ENCODE measurements at places on chromosomes 11 and 22.

GRCh38 chr11:32549611-32550187, 33.9 kb upstream of the EIF3M start:
- no peak for DNase-seq

GRCh38 chr11:74257959-74258553, 53.4 kb downstream of the P4HA3 start:
- DNase-seq: no peak

DNA sequence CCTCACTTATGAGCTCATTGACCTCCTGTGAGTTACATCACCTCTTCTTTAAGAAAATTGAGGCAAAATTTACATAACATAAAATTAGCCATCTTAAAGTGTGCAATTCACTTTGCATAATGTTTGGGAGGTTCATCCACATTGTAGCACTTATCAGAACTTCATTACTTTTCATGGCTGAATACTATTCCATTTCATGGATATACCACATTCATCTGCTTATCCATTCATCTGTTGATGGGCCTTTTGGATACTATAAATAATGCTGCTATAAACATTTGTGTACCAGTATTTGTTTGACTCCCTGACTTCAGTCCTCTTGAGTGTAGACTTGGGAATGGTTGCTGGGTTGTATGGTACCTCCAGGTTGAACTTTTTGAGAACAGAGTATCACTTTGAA, 103.4 kb downstream of the TP53I11 start:
- no peak for DNase-seq

DNA sequence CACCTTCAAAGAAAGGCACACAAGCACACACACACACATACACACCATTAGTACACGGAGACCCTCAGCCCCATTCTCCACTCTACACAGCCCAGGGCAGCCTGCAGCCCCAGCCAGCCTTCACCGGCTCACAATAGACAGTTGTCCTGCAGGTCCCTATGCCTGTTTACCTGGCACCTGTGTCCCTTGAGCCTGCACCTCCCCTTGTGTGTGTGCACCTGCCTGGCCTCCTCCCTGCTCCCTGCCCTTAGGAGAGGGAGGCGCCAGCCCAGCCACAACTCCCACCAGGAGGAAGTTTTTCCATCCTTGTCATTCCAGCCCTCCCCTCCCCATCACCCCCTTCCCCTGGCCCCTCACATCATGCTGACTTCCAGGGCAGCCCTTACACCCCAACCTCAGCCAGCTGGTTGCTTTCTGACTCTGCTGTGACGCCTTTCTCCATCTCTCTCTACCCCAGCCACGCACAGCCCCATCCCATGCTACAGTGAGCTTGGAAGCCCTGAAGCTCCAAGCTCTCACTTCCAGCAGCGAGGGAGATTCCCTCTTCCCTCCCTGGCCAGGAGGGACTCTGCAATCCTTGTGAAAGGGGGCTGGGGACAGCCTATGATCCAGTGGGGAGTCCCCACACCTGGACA, 4.4 kb downstream of the AHNAK start:
- DNase-seq: no peak

GRCh38 chr11:83063073-83063754, 8.5 kb downstream of the RAB30 start:
- no peak for DNase-seq

GRCh38 chr22:43448048-43448447, 36.2 kb downstream of the MPPED1 start:
- no peak for DNase-seq

DNA sequence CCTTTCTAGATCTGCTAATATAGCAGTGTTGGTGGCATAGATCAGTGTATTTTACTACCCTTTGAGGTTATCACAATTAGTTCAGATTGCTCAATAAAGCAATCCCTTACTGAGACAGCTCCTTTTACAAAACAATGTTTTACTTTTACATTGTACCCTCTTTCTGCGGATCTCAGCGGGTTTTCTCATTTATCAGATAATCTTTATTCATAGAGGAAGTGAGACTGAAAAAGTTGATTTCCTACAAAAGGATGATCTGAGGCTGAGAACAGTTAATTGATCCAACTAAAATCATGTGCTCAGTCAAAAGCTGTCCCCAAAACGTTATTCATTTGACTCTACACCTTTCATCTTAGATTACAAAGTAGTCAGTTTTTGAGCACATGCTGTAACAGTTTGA, 2319.9 kb downstream of the LRRC4C start:
- no peak for DNase-seq

DNA sequence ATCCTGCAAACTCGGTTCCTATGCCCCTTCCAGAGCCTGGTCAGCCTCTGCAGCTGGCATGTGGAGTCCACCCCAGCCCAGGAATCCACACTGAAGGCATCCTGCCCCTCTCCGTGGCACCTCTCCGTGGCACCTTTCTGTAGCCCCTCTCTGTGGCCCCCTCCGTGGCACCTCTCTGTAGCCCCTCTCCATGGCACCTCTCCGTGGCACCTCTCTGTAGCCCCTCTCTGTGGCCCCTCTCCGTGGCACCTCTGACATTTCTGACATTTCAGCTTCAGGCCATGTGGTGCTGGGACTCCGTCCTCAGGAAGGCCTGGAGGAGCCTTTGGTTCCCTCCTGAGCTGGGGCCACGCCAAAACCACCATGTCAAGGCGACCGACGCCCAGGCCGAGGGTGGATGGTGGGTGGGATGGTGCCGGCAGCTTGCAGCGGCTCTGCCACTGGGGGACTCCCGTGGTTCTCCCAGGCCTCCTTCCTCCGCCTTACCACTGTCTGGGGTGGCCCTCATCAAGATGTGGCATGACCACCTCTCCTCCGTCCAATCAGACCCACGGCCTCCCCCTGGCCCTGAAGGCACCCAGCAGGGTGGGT, 1518.5 kb downstream of the BRD1 start:
- DNase-seq: no peak

DNA sequence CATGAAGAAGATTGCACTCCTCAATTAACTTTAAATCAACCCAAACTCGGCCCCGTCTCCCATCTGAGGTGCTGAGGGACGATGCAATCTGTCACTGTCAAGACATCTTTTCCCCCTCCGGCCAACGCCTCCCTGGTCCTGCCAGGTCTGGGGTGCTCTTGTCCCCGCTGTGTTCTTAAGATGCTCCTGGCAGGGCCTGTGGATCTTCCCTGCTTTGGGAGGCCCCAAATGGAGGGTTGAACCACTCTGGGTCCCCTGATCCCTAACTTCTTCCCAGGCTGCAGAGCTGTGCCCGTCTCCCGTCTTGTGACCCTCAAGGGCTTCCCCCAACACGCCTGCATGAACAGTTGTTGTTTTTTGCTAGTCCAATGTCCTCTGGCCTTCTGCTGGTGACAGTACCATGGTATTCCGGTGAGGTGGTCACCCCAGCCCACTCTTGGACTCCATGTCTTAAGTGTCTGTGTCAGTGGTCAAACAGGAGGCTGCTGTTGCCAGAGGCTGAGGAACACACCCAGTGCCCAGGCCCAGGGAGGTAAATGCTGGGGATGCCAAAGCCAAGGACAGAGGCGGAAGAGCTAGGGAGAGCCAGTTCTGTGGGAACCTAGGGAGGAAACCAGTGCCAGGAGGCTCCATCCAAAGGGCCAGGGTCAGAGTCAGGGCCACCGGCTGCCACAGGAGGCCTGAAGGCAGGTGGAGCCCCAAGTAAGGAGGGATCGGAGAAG, 70.6 kb upstream of the SHANK2 start:
- no peak for DNase-seq

- no peak for DNase-seq
Observed at GRCh38 chr11:103109818-103110388, 677 bp downstream of the DYNC2H1 start.

GRCh38 chr22:17105143-17106129, 15.7 kb downstream of the TMEM121B start:
- no peak for DNase-seq

GRCh38 chr11:78740199-78741071, 165.8 kb upstream of the NARS2 start:
- DNase-seq: no peak

All from iPS DF 6.9 (cell line).